Dermis microvascular lymphatic vessel endothelial cell (primary cell): ENCODE measurements at places on chromosomes 4 and X.
A peak's percentile ranks its signal among the peaks of the same experiment; 100 is the strongest.

GRCh38 chr4:145852256-145852839, 86.3 kb downstream of the ZNF827 start:
- DNase-seq: no peak

DNA sequence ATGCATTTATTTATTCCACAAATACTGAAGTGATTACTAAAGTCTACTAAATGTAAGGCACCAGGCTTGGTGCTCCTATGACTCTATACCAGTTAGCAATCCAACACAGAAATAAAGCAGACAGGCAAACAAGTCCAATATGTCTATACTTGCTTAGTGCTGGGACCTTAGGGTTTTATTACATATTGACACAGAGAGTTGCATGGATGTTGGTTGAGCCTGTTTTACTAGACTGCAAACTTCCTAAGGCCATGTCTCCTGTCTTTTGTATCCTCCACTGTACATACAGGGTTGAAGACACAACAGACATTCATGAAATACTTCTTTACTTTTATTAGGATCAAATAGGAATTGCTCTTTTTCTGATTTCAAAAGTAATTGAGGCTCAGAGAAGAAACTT, 69.0 kb downstream of the LNX1 start:
- no peak for DNase-seq

DNA sequence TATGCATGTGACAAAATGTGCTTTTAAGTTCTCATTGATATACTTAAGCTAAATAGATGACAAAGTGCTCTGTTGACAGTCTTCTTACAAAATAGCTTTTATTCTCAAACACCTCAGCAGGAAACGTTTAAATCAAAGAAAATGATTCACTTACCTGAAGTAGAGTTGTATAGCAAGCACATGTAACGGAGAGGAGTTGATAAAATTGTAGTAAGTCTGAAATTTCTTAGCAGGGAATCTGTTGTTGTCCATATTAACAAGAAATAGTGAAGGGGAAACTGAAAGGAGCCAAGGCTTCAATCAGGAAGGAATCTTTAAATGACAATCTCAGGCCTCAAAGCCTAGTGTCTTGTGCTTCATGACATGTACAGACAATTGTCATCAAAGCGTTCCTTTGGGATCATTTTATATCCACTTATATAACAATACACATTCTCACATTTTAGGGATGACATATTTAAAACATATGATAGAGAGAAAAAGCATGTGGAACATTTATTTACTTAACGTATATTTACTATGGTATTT, 2010.2 kb upstream of the IGFBP7 start:
- DNase-seq: no peak

GRCh38 chrX:155841232-155841631, 39.9 kb upstream of the VAMP7 start:
- no peak for DNase-seq

GRCh38 chrX:131792356-131792749, 230.7 kb upstream of the STK26 start:
- no peak for DNase-seq

DNA sequence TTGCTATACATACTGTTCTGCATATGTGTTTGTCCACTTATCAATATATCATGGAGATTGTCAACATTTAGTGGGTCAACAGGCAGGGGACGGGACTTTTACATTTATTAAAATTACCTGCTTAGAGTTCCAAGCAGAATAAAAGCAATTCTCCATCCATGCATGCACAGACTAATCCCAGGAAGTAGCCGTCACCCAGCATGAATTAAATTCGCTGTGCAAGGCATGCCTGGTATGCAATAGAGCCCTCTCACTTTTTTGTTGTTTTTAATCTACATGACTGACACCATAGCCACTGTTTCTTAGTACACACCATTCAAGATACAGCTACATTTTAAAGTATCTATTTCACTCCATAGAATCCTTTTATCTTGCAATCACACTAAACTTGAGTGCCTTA, 108.9 kb downstream of the USP46 start:
- DNase-seq: no peak

DNA sequence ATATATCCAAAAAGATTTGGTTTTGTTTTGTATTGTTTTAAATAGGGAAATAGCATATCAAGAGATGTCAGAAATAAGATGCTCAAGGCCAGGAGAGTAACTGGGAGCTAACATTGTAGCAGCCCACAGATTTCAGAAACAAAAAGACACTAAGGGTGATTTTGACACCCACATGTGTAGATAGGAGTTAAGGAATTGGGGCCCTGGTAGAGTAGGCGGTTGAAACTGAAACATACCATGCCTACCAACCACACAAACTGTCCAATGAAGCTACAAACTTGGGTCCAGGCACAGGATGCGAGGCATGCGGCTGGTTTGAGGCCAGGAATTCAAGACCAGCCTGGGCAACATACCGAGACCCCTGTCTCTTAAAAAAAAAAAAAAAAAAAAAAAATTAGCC, 6.3 kb upstream of the HSPA4L start:
- DNase-seq: no peak

DNA sequence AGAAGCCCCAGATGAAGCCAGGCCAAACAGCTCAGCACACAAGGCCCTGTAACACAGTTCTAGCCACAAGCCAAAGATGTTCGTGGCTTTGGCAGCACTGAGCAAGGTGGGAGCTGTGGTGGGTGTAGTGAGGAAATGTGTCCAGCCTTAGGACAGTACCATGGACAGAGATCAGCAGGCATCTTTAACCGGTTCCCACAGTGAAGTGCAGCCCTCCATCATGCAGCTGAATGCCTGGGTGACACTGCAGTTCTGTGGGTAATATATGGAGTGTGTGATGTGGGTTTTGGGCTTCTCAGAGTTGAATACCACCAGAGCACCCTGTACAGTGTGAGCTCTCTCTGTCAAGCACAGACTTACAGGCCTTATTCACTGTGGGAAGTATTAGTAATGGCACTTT, 6.0 kb upstream of the NEXMIF start:
- no peak for DNase-seq

DNA sequence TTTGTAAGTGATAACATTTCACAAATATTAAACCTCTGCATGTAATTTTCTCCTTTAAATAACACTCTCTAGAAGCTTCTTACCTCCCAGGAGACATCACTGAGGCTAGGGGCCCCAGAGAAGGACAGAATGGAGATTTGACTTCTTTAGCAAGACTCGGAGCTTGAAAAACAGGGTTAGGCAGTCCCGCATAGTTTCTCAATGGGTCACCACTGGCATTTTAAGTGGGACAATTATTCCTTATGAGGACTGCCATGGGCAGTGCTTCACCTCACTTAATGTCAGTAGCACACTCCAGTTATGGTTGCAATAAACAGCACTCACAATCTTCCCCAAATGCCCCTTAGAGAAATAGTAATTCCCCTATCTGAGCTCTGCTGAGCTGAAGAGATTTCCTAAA, 66.7 kb upstream of the NOCT start:
- DNase-seq: no peak

DNA sequence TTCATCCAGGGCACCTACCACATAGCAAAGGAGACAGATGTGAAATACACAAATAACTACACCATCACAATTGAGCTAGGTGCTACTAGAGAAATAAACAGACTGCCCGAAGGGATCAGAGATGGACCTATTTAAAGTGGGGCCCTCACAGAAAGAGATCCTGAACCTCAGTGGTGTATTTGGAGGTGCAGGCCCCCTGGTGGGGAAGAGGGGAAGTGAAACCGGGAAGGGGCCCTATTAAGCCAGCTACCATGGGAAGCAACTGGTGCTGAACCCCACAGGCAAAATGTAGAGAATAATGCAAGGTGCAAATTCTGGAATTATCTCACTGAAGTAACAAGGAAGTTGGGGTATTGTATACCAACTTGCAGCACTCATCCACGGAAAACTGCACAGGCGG, 78.6 kb upstream of the FAM9A start:
- no peak for DNase-seq

- DNase-seq: peak; percentile 30
These were observed 21.1 kb downstream of the AIFM1 start for GRCh38 chrX:130144509-130144908.

GRCh38 chrX:111386615-111387233, 25.3 kb downstream of the DCX start:
- no peak for DNase-seq

DNA sequence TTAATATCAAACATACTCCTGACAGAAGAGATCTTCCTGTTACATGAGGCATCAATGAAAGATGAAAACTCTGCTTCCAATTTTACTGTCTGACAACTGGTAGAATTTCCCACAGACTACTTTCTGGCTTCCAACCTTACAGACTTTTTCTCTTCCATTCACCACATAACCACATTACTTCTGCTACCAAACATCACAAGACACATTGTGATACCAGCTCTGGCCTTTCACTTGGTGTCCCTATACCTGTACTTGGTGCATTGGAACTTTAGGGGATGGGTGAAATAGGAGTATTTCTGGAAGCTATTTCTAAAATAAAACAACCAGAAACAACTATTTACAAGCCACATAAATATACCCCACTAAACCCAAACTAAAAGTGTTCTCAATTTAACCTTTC, 20.5 kb downstream of the AMTN start:
- no peak for DNase-seq

DNA sequence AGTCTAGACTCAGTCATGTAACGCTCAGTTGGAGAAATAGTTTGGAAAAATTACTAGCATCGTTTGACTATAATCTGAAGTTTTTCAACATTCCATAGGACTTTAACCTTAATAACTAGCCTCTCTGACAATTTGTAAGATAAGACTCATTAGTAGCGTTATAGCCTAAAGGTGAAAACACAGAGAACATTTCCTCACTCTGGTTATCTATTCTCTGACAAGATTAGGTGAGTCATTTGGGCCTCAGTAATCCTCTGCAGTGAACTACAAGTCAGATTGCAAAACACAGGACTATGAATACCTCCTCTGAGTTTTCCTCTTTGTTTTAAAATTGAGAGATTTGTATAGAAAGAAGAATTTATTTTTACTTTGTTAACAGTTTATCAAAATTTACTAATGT, 31.8 kb upstream of the PDLIM5 start:
- DNase-seq: no peak

- no peak for DNase-seq
These were observed 98.0 kb downstream of the ABLIM2 start for GRCh38 chr4:8060632-8061031.

- peak; percentile 56 for DNase-seq
These were observed 29.5 kb downstream of the DMP1 start for GRCh38 chr4:87679449-87680169.

DNA sequence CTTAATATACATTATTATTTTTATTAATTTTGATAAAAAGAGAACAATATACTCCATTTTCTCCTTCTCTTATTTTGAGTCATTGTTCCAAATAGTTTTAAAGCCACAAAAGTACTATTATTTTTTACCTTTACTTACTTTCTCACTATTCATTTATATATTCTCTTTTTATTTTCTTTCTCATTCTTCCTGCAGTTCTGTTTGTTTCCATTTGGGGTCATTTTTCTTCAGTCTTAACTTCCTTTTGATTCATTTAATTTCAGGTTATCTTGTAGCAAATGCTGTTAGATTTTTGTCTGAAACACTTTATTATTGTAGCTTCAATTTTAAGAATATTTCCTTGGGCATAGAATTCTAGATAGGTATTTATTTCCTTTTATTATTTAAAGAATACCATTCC, 438.6 kb upstream of the EPHA5 start:
- DNase-seq: no peak

DNA sequence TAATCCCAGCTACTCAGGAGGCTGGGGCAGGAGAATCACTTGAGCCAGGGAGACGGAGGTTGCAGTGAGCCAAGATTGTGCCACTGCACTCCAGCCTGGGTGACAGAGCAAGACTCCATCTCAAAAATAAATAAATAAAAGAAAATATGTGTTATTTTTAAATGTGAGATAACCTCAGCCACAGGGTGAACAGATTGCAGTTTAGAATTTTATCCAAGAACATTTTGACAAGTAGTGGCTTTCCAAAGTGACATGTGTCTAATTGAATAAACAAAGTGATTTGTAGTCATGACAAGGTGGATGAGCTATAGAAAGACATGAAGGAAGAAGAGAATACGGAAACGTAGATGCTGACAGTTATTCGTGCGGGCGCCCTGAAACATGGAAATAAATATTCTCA, 176.1 kb downstream of the DCTD start:
- no peak for DNase-seq

DNA sequence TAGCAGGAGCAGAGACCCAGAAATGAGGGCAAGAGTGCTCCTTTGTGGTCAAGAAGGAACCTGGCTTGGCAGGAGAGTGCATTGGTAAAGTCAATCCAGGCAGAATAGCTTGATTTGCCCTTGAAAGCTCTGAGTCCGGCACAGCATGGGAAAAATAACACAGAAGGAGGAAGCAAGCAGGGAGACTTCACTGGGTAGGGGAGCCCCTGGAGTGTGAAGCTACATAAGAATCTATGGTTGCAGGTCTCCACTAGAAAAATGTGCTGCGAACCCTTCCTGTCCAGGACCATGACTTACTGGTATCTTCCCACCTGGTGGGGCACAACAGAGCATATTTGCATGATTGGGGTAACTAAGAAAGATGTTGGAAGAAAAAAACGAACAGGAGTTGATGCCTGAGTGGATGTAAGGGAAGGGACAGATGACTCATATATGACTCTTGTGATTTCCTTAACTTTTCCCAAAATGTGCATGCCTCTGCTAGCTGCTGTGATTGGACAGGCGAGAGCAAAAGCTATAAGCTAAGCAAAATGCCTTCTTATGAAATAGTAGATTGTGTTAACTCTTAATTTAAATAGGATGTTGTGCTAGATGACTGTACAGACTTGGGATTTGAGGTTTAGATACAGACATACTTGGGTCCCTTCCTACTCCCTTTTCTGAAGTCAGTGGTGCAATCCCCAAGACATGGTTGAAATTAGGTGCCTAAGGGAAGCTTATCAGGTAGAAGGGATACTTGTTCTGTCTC, 3.3 kb downstream of the IL13RA1 start:
- DNase-seq: no peak

DNA sequence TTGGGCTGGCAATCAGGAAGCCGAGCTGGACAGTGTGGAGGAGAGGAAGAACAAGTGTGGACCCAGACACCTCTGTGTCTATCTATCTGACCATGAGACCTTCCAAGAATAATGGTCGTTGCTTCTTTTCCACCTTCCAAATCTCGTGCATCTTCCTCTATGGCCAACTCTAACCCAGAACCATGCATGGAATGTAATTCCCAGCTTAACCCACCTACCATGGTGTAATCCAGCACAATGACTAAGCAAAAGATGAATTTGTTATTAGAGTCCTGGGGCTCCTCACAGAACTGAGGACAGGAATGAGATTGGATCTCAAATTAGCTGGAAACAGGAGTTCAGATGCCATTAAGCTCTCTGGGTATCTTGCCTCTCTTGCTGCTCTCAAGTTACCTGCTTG, 17.4 kb upstream of the TMEM184C start:
- no peak for DNase-seq
